ENCODE measurements at places on chromosomes 16 and 17.

DNA sequence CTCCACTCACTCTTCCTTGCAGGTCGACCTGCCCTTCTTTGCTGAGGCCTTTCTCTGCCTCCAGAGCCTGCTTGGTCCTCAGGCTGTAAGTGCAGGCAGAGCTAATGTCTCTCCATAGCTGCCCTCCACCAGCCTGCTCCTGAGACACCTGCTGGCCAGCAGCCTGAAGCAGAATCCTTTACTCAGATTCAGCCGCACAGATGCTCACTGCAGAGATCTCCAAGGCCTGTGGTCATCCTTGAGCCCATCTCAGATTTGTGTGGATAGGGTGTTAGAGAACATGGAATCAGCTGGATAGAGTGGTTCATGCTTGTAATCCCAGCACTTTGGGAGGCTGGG lies 11.5 kb downstream of the DEXI start:
- no peak for DNase-seq

GRCh38 chr17:83071966-83072562 lies 7.3 kb upstream of the METRNL start:
- DNase-seq, result no peak

- DNase-seq, result no peak
Observed at GRCh38 chr16:81698310-81698641, 80.8 kb upstream of the PLCG2 start.

DNA sequence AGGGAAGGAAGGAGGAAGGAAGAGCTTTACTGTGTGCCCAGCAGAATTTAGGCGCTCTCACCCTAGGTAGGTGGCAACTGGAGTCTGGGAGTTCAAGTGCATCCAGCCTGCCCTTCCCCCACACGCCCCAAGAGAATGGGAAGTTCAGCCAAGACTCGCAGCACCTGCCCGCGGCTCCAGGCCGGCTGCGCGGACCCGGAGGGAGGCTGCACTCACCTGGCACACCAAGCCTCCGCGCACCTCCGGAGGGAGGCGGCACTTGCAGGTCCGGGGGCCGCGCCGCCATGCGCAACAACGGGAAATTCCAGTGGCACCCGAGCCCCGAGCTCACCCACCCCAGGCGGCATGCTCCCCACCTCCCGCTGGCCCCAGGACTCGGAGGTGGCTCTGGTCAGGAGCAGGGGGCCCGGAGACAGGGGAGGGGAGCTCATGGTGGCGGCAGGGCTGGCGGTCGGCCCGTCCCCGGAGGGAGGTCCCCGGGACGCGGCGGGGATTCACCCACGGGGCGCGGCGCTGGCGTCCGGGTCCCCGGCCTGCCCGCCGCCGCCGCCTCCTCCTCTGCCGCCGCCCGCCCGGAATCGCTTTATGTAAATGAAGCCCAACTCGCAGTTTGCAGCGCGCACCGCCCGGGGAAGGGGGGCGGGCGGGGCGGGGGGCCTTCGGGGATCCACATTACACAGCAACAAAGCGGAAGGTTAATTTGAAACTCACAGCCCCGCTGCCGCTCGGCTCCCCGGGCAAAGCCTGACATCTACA lies at the start of gene ZFHX3:
Gene ZFHX3, minus strand, starts transcription at position 593 of the 756 bp plus-strand sequence. CDS start 87,983 bp downstream, outside the sequence.
- DNase-seq, result peak; percentile 69

DNA sequence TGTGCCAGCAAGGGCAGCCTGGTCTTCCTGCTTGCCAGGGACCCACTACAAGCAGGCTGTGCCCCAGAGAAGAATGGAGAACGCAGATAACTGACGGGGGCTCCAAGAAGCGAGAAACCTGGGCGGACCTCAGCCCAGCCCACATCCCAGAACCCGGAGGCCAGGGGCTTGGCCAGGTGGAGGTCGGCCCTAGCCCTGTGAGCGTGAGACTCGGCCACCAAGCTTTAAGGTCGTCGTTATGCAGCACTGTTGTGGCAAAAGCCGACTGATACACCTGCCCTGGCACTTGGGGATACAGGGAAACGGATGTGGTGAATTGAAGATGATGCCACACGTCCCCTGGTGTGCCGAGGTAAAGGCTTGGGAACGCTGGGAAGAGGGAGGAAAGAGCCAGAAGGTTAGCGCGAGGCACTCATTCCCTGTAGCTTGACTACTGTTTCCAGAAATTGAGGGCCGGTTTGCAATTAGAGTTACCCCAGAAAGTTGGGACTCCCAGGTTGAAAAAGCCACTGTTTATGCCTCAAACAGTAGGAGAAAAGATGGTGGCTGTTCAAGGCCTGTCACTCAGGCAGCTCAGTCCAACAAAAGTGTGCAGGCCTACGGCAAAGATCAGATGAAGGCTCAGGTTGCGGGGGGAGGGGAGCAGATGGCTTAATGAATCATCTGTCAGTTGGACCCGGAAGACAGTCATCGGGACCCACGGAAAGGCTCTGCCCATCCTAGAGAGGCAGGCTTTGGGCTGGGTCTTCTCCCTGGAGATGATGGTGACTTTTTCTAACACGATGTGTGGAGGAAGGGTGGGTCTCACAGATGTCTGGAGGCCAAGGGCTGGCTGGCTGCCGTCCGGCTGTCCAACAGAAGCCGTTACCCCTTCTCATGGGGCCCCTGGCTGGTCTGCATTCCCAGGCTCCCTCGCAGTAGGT lies 45.6 kb upstream of the BAHCC1 start:
- DNase-seq, result peak; percentile 60

DNA sequence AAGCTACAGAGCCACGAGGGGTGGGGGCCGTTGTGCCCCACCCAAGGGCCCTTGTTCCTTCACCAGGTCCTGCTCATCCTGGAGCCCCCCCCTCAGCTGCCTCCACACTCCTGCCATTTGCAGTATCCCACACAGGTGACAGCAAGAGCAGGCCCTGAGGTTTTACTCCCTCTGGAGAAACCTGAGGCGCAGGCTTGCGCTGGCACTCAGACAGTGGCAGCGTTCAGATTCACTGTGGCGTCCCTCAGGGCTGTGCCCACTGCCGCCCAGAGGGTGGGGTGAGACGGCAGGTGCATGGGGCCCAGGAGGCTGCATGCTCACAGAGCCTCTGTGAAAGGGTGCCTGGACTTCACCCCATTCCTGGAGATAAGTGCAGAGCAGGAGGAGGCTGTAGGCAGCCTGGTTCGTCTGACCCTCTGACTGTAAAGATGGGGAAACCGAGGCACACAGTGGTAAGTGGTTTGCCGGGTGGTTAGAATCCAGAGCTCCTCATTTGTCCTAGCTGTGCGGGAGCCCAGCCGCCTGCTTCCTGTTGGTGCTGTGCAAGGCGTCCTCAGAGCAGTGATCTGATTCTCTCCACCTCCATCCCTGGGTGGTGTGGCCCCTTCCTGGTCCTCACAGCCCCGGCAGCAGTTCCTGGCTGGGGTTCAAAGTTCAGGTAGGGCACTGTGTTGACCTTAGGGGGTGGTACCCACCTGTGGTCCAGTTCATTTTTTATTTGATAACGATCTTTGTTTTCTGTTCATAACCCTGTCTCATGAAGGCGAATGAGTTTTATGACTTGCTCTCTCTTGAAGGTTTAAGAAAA lies 1.6 kb downstream of the SPIRE2 start:
- no peak for DNase-seq

GRCh38 chr16:4051591-4051990 lies 64.7 kb downstream of the ADCY9 start:
- DNase-seq, result no peak

- peak; percentile 44 for DNase-seq
Observed at GRCh38 chr16:49513040-49513439, 139.4 kb downstream of the C16orf78 start.

GRCh38 chr16:69131839-69132423 lies 457 bp downstream of the CHTF8 start:
- DNase-seq, result peak; percentile 93

DNA sequence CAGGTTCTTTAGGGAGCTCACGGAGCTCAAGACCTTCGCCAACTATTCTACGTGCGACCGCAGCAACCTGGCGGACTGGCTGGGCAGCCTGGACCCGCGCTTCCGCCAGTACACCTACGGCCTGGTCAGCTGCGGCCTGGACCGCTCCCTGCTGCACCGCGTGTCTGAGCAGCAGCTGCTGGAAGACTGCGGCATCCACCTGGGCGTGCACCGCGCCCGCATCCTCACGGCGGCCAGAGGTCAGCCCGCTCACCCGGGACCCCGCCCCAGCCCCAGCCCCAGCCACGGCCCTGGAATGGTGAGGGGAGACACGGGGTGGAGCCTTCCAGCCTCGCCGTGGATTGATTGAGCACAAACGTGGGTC lies 13.5 kb downstream of the SARM1 start:
- DNase-seq, result no peak

- no peak for DNase-seq
Observed at GRCh38 chr17:65523411-65523810, 38.0 kb downstream of the AXIN2 start.

- no peak for DNase-seq
Observed at GRCh38 chr17:6675201-6675825, 23.8 kb downstream of the C17orf100 start.

DNA sequence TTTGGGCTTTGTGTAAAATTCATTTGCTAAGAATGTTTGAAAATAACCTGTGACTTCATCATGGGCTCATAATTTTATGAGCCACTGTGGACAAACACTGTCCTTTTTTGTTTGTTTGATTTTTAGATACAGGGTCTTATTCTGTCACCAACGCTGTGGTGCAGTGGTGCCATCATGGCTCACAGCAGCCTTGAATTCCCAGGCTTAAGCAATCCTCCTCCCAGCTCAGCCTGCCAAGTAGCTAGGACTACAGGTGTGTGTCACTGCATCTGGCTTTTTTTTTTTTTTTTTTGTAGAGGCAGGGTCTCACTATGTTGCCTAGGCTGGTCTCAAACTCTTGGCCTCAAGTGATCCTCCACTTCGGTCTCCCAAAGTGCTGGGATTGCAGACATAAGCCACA lies 8.3 kb downstream of the TEX2 start:
- DNase-seq, result no peak

- DNase-seq, result no peak
Observed at GRCh38 chr16:30024451-30024850, 1.5 kb downstream of the C16orf92 start.

DNA sequence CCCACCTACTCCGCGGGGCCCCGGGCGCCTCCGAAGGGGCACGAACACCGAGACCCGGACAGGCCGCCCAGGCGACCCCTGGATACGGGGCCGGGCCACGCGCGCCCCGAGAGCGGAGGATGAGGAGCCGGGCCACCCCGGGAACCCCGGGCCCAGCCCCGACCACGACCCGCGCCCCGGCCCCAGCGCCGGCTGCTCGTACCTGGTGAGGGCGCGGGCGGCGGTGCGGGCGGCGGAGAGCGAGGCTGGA lies 192 bp downstream of the FASN start:
- DNase-seq, result no peak

GRCh38 chr16:20899477-20900298 lies 470 bp downstream of the DCUN1D3 start:
- DNase-seq, result no peak

DNA sequence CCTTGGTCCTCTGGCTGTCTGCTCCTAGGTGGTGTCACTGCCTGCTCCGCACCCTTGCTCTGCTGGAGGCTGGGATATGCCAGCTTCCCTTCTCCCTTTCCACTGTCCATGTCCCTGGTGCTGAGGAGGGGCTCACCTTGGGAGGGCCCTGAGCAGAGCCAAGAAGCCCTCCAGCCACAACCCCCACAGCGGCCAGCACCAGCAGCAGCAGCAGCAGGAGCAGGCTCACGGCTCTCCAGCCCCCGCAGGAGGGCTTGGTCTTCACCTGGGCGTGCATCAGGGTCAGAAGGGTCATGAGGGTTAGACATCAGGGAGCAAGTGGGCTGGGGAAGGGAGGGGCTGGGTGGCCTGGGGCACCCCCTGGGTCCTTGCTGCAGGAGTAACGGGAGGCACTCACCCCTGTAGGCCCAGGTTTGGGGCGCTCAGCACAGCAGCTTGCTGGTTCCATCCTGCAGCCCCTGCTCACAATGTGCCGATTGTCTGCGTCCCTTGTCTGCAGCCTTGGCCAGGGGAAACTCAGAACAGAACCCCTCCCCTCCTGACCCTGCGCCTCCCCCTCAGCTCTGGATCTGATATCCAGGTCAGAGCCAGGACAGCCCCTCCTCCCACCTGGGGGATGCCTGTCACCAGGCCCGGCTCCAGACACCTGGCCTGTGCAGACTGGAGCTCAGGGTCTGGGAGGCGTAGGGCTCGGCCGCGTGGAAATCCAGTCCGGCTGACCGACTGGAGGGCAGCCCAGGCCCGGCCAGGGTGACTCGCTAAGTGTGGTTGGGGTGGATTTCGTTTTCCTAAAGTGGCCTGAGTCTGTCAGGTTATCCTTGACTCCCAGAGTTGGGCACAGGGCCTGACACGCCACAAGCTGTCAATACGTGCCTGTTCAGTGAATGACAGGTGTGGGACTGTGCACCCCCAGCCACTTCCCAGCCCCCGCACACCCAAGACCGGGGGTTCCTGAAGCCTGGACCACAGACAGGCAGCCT lies at the start of gene BRICD5:
Gene BRICD5, minus strand, starts transcription at position 478 of the 980 bp plus-strand sequence. Its CDS starts 30 bp downstream, at position 448.
- no peak for DNase-seq

DNA sequence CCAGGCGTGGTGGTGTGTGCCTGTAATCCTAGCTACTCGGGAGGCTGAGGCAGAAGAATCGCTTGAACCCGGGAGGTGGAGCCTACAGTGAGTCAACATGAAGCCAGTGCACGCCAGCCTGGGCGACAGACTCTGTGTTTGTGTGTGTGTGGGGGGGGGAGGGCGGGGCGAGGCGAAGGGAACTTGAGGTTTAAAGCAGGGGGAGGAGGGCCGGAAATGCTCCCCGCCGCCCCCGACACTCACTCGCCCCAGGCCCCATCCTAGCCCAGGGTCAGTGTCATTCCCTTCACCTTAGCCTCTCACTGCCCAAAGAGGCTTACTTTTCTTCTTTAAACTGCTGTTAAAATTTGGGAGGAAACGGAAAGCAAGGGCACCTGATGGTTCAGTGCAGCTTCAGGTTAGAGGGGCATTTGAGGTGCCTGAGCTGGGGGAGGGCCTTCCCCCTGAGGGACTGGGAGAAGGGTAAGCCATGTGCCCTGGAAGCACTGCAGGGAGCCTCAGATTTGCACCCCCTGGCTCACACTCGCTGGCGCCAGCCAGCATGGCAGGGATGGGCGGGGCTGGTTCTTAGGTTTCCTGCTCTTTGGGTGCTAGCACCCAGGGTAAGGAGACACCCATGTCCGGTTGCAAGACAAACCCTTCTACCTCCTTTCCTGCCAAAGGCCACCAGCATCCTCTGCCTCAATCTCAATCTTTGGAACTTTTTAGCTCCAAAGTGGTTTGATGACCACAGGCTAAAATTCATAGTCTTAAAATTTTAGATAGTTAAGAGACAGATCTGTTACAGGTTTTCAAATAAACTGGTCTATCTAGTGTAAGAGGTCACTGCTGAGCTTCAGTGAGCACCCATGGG lies 2.2 kb upstream of the LIMD2 start:
- no peak for DNase-seq

- no peak for DNase-seq
Observed at GRCh38 chr17:81228834-81229665, 6.3 kb upstream of the CEP131 start.

Measured in BE2C (cell line).